Fibroblast of gingiva (primary cell): ENCODE measurements at places on chromosomes 2 and 18.

DNA sequence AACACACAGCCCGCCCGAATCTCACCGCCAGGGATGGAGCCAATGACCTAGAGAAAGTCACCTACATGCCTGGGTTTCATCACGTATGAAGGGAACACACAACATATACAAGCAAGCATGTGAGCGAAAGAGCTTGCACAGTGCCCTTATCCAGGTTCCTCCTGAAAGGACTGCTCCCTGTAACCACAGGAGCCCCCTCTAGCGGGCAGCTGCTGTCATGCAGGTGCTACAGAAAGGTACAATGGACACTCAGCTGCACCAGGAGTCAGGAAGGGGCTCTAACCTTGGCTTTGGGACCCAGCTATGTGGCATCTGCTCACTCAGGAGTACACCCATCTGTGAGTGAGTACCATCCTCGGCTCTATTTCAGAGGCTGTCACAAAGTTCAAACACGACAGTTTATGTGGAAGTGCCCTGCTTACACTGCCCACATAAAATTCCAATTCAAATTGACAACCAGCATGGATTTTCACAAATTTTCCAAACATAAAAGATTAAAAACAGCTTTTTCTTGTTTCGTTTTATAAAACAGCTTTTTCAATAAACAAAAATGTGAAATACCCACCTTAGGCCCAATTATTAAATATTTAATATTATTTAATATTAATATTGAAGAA lies 3.5 kb downstream of the NDUFA10 start:
- peak; percentile 27 for DNase-seq

DNA sequence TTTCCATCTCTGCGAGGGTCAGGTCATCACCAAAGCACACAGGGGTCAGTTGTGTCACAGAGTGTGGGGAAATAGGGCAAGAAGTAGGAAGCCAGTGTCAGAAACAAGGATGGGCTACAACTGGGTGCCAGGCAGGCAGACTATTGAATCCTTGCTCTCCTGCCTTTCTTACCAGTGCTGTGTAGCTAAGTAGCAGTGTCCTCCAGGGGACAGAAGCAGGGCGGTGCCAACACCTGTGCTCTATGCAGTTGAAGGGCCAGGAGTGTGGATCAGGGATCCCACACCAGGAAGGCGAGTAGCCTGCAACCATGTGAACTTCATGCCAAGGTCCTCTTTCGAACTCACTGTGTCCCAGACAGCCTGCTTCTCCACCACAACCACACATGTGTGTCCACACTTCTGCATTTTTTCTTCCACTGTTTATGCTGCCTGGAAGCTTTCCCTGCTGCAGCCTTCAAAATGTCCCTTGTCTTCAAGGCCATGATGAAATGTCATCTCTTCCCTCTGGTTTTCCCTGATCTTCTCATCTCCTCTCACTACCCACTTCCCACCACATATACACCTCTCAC lies 25.4 kb upstream of the REG3G start:
- DNase-seq: no peak

- no peak for DNase-seq
These were observed 2.5 kb downstream of the STAT4 start for GRCh38 chr2:191148281-191148680.

DNA sequence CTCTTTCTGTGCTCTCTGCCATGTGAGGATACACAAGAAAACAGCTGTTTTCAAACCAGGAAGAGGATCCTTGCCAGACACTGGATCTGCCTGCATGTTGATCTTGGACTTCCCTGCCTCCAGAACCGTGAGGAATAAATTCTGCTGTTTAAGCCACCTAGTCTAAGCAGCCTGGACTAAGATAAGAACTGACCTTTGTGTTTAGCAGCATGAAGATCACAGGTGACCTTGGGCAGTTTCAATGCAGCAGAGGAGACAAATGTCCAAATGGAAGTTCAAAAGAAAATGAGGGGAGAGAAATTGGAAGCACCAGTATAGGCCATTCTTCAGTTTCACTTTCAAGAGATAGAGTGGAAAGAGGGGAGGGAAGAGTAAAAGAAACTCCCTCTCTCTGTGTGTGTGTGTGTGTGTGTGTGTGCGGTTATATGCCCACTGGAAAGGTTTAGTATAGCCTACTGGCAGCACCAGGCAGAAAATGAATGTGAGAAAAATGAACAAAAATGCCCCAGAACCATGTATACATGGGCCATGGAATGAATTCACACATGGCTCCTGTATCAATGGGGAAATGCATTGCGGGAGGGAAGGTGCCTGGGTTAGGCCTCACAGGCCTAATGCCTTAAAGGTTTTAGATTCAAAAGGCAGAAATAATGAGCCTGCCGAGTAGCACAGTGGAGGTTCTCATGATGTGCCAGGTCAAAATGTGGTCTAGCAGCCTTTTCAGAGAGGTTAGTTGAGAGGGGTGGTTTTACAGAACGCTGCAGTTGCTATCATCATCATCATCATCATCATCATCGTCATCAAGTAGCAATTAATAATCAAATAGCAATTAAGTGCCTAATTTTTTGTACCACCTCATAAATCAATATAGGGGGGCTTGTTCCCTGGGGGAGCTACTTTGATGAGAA lies 1.1 kb upstream of the CERS6 start:
- DNase-seq: no peak

- DNase-seq: no peak
These were observed 17.1 kb downstream of the GATA6 start for GRCh38 chr18:22186484-22186971.

DNA sequence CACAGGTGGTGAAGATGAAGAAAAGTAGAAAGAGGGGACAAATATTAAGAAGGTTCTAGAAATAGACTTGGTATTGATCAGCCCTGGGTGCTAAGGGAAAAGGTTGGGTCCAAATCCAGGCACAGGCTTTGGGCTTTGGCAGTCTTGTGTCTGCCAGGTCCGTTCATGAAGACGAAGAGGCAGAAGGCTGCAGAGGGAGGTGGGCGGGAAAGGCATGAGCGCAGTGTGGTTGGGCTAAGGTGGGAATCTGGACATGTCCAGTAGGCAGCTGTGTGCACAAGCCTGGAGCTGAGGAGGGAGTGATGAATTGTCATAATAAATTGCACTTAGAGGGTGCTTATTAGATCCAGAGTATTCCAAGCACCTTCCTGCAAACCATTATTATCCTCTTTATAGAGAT lies 105.7 kb upstream of the TEX51 start:
- no peak for DNase-seq

DNA sequence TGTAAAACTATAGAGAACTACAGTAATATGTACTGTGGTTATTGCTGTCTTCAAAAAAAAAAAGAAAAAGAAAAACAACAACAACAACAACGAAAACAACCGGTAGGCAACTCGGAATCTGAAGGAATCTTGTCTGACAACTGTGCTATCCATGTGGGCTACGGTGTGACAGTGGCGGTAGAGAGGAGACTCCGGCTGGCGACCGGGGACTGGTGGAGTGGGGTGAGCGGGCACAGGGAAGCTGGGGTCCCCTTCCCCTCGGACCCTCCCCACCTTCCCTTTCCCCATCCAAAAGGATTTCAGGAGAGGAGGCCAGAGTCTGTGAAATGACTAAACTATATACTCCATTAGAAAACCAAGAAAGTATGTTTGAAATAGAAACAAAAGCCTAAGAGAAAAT lies 22.9 kb downstream of the IGFBP5 start:
- DNase-seq: no peak

GRCh38 chr2:202043475-202043874 lies 9.8 kb downstream of the FZD7 start:
- no peak for DNase-seq

DNA sequence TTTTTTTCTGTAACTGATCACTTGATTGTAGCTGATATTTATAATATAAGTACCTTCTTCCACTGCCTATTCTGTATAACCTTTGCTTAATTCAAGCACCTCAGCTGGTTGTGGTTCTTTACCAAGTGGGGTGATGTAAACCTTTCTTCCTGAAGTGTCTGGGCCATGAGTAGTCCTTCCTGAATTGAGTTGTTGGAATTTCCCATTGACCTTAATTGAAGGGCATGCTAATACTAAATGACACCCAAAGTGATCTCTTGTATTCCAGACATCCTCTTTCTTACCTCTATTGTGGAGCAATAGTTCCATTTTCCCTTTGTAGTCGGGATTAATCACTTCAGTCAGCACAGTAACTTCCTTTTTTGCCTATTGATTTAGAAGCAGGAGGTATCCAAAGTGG lies 1496.8 kb upstream of the CELF4 start:
- no peak for DNase-seq

DNA sequence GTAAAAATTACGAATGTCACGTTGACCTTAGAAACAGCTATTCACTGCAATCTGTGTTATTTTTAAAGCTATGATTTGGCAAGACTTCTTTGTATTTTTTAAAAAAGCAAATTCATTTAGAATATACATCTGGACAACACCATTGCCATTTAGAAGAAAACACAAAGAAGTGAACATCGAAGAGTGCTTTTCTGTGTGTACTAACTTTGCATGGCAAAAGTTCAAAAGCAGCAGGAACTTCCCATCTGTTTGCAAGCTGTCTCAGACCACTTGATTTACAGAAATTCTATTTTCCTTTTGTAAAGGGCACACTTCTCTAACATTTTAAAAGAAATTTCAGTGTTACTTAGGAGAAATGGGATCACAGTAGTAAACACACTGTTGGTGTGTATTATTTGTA lies 145.9 kb downstream of the CALCRL start:
- peak; percentile 30 for DNase-seq

GRCh38 chr18:54717673-54718407 lies 110.4 kb upstream of the RAB27B start:
- no peak for DNase-seq

GRCh38 chr18:35463827-35464226 lies 33.9 kb downstream of the INO80C start:
- DNase-seq: no peak
